ENCODE measurements at places on chromosomes 5 and 9.

DNA sequence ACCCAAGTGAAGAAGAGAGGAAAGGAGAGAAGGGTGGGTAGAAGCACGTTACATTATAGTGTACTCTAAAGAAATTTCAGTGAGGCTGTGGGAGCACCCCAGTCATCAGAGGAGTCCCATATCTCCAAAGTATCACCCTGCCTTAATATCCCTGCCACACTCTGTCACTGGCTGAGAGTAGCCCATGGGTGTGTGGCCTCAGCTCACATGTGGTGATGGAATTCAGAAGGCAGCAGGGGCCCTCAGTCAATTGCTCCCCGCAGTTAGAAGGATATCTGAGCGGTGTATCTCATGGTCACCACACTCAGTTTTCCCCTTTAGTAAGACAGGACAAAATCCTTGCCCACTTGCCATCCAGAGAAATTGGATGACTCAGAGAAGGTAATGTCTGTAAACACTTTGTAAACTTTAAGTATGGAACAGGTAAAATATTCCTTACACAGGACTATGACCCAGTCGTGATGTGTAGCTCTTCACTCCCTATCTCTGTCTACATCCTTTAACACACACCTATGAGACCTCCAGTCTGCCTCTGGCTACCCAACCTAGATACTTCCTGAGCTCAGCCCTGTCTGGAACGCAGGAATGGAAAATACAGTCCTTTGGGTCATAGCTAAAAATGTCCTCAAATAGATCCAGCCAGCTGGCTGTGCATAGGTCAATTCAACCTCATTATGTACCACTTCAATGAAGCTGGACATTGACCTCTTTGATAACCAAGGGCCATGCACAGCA, 24.3 kb upstream of the PLIN2 start:
- no peak for DNase-seq

GRCh38 chr5:158549311-158549710, 550.4 kb downstream of the EBF1 start:
- no peak for DNase-seq

DNA sequence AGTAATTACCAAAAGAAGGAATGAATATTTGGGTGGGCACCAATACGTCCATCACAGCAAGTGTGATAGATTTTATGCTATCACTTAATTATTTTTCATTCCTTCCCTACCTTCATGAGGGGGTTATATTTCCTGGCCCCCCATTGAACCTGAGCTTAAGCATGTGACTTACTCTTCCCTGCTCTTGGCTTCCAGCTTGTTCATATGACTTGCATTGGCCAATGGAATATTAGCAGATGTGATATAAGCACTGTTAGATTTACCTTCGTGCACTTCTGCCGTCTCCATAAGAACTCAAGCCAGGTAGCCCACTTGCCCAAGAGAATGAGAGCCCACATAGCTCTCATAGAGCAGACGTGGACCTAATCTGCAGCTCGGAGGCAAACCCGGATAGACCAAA, 99.1 kb upstream of the SMARCA2 start:
- DNase-seq, result no peak

- no peak for DNase-seq
These were observed 24.9 kb downstream of the KCNV2 start for GRCh38 chr9:2742214-2742613.

- no peak for DNase-seq
These were observed 120.7 kb upstream of the LPAR1 start for GRCh38 chr9:111158999-111159398.

Measured in CD4-positive, alpha-beta T cell treated with Interleukin-1 beta for 1 hour (primary cell).